ENCODE measurements at places on chromosomes 5 and 9.
A peak's percentile ranks its signal among the peaks of the same experiment; 100 is the strongest.

DNA sequence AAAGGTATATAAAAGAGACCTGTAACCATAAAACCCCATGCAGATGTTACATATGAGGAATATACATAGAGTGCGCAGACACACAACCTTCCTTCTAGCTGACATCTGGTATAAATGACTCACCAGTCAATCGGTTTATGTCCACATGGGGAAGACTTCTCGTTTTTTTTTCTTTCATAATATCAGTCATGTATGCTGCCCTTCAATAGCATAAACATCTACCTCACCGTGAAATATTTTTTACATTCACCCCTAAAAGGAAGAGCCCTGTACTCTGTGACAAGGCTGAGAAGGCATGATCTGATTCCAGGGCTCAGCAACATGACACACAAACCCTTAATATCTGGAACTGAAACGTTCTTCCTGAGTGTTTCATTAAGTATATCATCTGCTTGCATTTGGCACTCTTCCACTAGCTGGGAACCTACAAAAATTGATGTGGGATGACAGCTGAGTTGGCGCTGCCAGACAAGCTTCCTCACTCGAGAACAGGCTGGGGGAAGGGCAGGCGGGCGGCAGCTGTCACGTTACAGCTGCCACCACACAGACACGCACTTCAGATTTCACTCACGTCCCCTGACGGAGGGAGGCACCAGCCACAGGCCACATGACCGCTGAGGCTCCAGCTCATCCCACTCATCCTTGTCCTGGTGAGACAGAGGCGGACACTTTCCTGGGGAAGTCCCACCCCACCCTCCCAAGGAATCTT, 74.2 kb downstream of the SHB start:
- peak; percentile 87 for DNase-seq

GRCh38 chr5:74948031-74948546, 81.9 kb upstream of the FAM169A start:
- no peak for DNase-seq

GRCh38 chr5:127898551-127899213, 184.9 kb upstream of the SLC12A2 start:
- no peak for DNase-seq

GRCh38 chr5:87266914-87267573, 639 bp upstream of the RASA1 start:
- no peak for DNase-seq
